ENCODE measurements at places on chromosomes 5 and 9.

GRCh38 chr5:149333711-149334443 lies 11.4 kb upstream of the GRPEL2 start:
- no peak for DNase-seq

DNA sequence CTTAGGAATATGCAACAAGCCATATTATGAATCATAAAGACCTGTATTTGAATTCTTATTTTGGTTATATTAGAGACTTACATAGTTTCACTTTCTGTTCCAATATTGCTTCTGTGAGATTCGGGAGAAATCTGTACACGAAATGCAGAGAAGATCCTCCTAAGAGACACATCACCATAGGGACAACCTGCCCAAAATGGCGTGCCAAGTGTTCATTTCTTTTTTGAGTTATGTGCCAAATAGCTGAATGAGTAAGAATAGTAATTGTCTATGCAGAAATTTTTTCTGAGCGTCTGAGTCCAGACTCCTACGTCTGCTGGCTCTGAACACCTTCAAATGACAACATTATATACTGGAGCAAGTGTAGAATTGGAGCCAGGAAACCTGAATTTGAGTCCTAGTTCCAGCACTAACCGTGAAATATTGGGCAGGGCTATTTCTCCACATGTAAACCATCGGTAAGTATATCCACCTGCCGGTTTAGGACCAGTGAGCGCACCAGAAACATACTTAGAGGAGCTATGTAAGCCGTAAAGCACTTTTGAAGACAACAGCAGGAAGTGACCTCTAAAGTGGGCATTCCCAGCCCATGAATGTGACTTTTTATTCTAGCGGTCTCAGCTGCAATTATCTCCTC lies 163.9 kb upstream of the DMRT1 start:
- no peak for DNase-seq

DNA sequence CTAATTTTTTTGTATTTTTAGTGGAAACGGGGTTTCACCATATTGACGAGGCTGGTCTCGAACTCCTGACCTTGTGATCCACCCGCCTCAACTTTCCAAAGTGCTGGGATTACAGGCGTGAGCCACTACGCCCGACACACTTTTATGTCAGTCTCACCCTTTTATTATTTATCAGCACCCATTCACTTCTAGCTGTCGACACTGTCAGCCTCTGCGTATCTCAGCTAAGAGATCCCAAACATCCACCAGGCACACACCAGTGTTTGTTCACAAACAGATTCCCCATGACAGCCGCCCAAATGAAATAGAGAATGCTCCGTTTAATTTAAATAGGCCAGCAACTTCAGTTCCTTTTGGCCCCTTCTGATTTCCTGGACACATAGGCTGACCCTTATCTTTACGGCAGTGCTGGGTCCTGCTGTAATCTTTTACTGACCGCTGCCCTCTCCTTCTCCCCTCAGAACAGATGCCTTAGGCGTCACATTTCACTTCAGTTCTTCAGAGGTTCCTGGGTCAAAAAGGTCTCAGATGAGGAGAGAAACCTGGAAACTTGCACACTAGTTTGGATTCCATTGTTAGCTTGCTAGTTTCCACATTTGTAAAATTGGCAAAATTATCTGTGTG lies 43.1 kb upstream of the CKMT2 start:
- DNase-seq = no peak

GRCh38 chr5:177392765-177393164 lies 7.7 kb downstream of the PFN3 start:
- DNase-seq = no peak
